HFFc6 (cell line): ENCODE measurements at places on chromosomes 4 and X. TPM values are rescaled to one million over a fixed set of nuclear protein-coding genes. Genes with fewer than 3 reads are reported as not detected.

GRCh38 chr4:77880784-77881183 is 18.2 kb downstream of the MRPL1 start:
- no peak for DNase-seq

DNA sequence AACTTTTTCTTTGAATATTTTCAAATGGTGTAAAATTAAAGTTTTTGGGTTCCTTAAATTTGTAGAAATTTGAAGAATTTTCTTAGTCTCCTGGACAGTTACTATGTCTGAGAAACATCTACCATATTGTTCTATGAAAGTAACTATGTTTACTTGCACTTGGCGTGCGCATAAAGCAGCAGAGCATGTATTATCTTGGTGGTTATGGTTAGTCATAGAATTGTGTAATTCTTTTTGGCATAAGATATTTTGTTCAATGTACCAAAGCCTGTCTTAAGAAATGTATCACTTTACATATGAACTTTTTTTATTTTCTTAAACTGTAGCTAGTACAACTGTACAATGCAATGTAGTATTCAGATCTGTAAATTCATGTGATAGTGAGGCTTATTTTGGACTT is 49.2 kb downstream of the CDS1 start:
- no peak for DNase-seq

Gene LGI2
- total RNA-seq, result not detected in 3 replicates

DNA sequence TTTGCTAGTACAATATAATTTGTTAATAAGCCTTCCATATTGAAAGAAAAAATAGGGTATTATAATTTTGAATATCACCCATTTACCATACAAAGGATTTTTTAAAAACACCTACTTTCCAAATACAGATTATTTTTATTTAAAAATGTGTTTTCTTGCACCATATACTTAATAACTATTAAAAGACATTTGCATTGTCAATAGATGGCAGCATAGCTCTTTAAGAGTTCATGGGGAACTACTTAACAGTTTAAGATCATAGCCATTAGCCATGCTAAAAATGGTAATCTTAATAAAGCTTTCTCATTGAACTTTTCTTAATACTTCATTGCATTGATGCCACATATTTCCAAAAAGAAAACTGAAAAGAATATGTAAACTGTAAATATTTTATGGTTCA is 1995.9 kb downstream of the C4orf33 start:
- DNase-seq, result peak; percentile 57

Gene LRCH2
- total RNA-seq, result 6.4 to 8.9 TPM (median 6.4 TPM) in 3 replicates

DNA sequence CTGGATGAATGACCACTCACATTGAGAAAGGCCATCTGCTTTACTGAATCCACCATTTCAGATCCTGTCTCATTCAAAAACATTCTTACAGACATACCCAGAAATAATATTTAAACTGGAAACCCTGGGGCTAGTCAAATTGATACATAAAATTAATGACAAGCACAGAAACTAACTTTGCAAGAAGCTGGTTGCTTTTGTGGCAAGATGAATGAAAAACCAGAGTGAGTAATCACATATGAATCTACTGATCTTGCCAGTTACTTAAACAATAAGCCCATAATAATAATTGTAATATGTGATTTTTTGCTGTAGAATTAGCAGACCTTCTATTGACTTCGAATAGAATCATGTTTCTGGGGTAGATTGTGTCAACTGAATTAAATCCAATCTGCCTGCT is 235.1 kb downstream of the PPARGC1A start:
- no peak for DNase-seq
